ENCODE measurements at places on chromosomes 4 and X. TPM values are rescaled to one million over a fixed set of nuclear protein-coding genes. Genes with fewer than 3 reads are reported as not detected.

DNA sequence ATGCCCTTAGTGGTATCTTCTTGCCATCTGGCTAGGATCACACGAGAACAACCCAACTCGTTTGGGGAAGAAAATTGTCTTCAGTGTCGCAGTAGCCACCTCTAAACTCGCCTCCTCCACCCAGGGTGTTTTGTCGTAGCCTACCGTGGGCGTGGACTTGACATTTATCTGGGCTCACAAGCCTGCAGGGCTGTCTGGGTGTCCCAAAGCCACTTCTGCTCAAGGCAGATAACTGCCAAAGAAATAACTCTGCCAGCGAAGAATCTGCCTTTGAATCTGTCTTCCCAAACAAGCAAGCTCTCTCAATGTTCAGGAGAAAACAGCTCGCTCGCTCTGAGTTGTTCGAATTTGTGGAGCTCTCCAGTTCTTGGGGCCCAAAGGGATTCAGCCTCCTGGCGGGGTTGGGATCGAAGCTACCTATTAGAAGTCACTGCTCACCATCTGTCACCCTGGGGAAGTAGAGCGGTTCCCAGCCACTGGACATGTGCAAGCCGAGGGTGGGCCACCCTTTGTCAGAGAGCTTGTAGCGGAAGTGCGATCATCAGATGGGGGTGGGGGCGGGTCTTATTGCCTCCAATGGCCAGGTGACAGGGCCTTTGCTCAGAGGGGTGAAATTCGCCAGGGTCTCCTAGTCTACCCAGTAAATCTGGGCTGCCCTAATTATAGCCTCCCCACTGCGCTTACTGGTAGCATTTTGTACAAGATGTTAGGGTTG, 14.8 kb downstream of the BLOC1S4 start:
- DNase-seq, result peak; percentile 16

DNA sequence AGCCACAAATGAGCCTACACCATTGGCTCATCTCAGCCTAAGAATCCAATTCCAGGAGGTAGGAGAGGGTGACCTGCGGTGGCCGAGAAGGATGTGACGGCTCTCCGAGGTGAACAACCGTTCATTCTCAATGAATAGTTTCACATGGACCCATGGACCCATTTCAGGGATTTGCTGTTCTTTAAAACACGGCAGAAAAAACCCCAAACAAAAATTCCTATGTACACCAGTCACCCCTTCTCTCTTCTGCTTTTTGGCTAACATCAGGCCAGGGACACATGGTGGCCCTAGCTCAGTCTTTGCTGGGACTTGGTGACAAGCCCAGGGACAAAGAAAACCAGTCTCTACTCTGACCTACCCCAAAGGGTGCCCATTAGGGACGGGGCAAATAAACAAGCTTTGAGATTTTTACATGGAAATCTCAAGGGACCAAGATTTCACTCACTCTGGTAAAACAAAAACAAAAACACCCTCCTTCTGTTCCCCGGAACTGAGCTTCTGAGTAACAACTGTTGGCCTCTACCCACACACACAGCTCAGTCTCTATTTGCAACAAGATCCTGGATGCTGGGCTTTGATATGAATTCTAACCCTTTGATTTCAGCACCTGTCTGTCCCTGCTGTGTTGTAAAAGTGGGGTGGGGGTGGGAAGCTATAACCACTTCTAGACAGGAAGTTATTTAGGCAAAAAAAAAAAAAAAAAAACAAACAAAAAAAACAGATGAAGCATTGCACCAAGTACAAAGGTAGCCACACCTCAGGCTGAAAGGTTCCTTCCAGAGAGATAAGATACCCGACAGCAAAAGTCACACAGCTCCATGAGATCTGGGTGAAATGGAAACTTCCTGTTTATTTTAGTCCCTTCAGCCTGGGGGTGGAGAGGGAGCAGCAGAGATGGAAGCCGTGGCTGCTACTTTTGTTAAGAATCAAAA, 49.0 kb downstream of the DDX3X start:
- DNase-seq, result peak; percentile 41

DNA sequence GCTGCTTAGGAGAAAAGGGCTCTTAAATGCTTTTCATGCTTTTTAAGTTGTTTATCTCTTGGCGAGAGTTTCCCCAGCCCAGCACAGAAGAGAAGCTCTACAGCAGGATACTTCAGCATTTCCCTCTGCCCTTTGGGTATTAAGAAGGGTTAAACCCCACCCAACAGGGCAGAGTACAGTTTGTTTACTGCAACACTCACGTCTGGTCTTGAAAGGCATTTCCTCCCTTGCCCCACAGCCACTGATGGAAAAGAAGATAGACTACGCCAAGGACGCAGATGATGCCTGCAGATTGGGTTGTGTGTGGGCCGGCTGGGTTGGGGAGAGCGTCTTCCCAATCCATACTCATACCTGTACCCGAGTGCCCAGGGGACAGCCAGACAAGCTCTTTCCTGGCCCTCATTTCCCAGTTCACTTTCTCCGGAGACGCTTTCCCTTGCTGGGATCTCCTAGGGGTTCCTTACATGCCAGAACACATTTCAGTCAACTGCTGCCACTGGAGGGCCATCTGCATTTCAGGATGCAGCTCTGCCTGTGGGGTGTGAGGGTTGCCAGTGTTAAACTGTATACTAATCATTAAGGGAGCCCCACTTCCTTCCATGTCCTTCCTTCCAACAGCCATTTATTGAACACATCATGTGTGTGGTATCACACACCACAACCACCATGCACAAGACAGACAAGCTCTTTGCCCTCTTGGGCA, 96.5 kb upstream of the DHX15 start:
- DNase-seq, result no peak

- no peak for DNase-seq
These were observed 3.1 kb downstream of the LEF1 start for GRCh38 chr4:108165586-108165985.

RS1 gene
- not detected for total RNA-seq

- DNase-seq, result peak; percentile 66
These were observed 104.7 kb downstream of the MAML3 start for GRCh38 chr4:140049024-140049848.

ATOH1 gene
- 87.8 TPM for total RNA-seq

- DNase-seq, result no peak
These were observed 301.1 kb downstream of the ANK2 start for GRCh38 chr4:113350576-113350975.

DNA sequence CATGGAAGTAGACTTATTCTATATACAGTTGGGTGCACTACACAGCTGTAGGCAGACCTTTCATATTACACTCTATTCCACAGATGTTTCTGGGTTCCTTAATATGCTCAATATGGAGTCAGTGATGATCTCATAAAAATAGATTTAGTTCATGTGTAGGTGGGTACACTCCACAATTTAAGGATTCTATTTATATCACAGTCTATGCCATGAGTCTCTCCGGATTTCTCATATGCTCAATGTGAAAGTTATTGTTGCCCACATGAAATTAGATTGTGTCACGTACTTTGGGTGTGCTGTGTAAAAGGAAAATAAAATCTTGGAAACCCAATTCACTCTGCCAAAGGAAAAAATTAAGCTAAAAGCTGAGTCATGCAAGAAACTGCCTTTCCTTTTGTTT, 32.5 kb upstream of the TASL start:
- DNase-seq, result no peak

DNA sequence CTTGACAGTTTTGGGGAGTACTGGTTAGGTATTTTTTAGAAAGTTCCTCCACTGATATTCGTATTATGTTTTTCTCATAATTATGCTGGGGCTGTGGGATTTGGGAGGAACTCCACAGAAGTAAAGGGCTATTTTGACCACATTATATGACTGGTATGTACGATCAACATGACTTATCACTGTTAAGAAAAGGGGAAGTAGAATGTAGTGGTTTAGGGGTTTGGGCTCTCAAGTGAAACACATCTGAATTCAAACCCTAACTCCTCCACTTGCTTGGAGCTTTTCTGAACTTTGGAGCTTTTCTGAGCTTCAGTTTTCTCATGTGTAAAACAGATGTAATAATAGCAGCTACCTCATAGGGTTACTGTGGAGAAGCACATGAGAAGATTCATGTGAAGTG, 96.4 kb upstream of the C1GALT1C1 start:
- DNase-seq, result no peak

PDZD11 gene
- total RNA-seq, result 45.9 TPM

DNA sequence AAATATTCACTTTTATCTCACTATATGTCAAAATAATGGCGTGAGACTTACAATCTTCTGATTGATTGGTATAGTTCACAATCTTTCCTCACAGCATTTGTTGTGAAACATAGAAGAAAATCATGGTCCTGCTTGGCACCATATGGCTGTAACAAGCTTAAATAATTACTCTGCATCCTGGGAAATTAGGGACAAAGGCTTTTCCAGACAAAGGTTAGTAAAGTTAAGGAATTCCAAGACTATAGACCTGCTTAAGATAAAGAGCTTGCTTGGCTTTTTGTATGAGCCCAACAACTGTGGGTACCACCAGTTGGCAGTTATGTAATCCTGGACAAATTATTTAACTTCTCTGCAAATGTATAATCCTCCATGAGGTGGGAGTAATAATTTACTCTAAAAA, 3.4 kb upstream of the PCDH18 start:
- DNase-seq, result no peak

GRCh38 chr4:43843501-43843900, 605.1 kb downstream of the KCTD8 start:
- no peak for DNase-seq

SULT1B1 gene
- 331 TPM for total RNA-seq

DNA sequence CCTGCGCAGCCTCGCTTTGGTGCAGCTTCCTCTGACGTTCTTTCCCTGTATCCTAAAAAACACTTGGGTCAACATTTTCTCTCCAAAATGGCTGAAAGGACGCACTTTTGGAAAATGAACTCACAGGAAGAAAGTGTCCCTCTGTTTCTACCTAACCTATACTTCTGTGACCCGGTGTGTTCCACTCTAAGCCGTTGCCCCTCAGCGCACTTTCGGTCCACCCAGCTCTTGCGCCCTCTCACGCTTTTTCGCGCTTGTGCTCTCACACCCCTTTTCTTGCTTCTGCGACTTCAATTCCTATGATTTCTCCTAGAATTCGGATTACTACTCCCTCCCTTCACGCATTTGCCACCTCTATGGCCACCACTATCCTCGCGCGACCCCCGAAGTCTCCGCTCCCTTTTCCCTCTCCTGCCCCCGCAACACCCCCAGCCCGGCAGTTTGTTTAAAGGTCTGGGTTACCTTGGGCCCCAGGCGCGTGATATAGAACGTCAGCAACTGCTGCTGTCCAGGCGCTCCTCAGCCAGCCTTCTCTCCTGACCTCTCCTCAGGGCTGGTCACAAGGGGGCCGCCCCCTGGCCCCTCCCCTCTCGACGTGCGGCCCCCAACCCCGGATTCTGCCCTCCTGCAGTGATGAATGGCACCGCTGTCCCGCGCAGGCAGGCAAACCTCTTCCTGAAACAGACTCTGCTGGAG, at the start of gene USP51:
Gene USP51, minus strand, starts transcription at position 535 of the 696 bp plus-strand sequence. CDS start 909 bp downstream, outside the sequence.
- DNase-seq, result peak; percentile 31

SPARCL1 gene
- 97.8 TPM for total RNA-seq

GRCh38 chr4:74428276-74428675, 16.7 kb upstream of the AREG start:
- no peak for DNase-seq

GRCh38 chrX:13894888-13895565, 78.1 kb upstream of the GPM6B start:
- DNase-seq, result no peak

DNA sequence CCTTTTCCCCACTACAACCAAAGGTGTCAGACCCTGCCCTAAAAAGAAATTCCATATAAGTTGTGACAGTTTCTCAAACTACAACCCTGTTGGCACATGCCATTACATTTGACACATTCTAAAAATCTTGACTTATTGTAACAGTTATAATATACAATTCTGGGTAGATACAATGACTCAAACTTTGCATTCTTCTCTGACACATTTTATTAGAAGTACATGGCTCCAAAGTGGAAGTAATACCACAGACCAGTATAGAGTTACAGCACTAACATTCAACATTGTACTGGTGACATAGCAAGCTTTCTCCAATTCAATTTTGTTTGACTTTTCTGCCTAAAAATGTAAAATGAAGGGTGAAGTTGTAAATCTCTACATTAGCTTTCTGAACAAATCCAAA, 196.6 kb upstream of the ETNPPL start:
- DNase-seq, result no peak

- no peak for DNase-seq
These were observed 104.0 kb upstream of the MBNL3 start for GRCh38 chrX:132592880-132593279.

MAGEH1 gene
- 4.5 TPM for total RNA-seq

DNA sequence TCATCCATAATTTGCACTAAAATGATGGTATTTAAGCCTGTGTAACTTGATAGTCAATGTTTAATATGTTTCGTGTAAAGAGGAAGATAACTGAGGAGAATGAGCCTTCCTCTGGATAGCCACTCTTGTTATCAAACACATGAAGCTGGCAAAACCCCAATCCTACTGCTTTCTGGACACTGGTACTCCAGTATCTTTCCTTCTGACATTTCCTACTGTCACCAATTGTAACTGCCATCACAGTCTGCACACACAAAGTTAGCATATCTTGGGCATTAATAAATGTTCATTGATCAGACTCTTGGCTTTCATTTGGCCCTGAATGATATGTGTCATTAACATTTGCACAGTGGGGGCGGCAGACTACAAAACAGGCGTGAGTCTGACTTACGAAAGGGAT, 419.1 kb downstream of the TMA16 start:
- no peak for DNase-seq

GRCh38 chrX:65696613-65697012, 29.2 kb downstream of the MSN start:
- DNase-seq, result no peak

GYPE gene
- 0.25 TPM for total RNA-seq

- no peak for DNase-seq
These were observed 140.0 kb downstream of the EVC2 start for GRCh38 chr4:5568336-5568735.

DNA sequence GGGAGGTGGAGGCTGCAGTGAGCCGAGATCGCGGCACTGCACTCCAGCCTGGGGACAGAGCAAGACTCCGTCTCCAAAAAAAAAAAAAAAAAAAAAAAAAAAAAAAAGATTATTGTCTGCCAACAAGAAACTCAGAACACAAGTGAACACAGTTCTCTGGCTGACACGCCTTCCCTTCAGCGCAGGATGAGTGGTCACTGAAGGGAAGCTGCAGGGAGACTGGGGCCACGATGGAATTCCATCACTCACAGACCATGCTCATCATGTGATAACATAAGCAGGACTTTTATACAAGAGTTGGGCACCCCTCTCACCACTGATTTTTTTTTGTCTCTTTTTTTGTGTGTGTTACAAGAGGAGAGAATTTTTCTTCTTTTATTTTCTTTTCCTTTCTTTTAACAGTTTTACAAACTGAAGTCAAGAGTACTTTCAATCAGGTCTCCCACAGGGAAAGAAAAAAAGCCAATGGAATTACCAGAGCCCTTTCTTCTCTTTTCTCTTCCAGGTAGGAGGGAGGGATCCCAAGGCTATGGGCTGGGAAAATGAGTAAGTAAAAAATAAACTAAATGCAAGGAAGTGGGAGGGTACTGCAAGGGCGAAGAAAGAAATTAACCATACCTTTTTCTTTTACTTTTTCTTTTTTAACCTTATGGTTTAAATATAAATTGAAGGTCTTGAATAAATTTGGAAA, 435.6 kb downstream of the GPM6A start:
- DNase-seq, result no peak

- DNase-seq, result no peak
These were observed 174.0 kb upstream of the MBNL3 start for GRCh38 chrX:132662844-132663243.

- DNase-seq, result no peak
These were observed 209.2 kb downstream of the TECRL start for GRCh38 chr4:64200001-64200555.

SYTL4 gene
- 48.0 TPM for total RNA-seq

NUP62CL gene
- 3.7 TPM for total RNA-seq

NKX1-1 gene
- total RNA-seq, result not detected

- no peak for DNase-seq
These were observed 356.9 kb downstream of the DTHD1 start for GRCh38 chr4:36638273-36638811.

EXOC1L gene
- total RNA-seq, result not detected

KIF4A gene
- 6.7 TPM for total RNA-seq

IGSF1 gene
- 0.12 TPM for total RNA-seq

Measured in left colon (tissue), 2 donors.